ENCODE measurements at places on chromosomes 3 and 15. TPM values are rescaled to one million over a fixed set of nuclear protein-coding genes. Genes with fewer than 3 reads are reported as not detected.
A peak's percentile ranks its signal among the peaks of the same experiment; 100 is the strongest.

GRCh38 chr3:36403661-36404060 lies 23.4 kb downstream of the STAC start:
- DNase-seq: no peak

DNA sequence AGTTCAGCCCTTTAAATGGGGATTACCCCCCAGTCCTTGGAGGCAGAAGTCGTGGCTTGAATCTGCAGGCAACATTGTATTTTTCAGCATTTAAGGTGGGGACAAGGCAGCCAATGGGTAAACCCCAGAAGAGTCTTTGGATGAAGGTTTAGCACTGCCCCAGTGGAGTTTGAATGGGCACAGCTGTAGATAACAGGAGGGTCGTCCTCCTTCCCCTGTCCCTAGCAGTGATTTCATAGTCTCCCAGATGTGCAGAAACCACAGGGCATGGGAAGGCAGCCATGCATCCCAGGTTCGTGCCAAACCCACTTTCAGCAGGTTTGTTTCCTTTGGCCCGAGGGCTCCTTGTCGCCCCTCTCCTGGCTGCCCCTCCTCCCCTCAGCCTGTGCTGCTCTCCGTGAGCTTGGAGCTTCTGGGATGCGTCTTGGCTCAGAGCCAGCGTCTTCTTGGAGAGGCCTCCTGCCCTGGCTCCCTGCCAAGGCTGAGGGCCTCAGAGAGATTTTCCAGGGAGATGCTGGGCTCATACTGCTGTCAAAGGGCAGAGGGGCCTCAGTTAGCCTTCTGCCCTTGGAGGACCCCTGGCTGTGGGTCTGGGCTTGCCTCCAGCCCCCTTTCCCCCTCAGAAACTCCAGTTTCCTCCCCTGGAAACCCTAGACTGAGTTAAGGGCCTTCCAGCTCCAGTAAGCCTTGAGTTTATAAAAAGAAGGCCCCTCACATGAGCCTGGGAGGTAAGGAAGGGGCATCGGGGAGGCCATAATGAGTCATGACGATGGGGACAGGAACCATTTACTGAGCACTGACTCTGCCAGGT lies 48.9 kb upstream of the POLG start:
- DNase-seq: no peak

DNA sequence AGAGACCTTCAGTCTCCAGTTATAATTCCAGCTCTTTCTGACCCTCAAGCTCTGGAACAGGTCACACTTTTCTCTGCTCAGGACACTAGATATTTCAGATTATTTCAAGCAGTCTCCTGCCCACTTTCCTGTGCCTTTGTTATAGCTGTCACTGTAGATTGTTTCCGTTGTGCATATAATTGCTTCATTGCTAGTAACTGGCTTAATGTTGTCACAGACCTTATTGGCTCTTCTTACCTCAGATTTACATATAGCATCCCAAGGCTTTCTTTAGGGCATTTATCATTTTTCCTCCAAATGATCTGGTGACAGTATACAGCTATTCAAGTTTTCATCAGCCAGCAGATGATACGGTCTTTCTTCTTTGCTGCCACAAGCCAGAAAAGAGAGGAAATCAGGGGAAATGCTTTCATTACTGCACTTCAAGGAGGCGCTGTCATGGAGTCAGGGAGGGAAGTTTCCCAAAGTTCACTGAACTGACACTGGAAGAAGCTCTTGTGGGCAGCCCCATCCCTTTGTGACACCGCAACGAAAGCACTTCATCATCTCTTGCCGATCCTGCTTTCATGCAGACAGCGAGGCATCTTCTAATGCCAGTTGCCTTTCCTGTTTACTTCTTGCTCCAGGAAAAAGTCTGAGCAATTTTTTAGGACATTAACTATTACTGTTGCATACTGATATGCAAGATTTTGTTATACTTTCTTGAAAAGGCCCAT lies 181.9 kb downstream of the CDIN1 start:
- no peak for DNase-seq

DNA sequence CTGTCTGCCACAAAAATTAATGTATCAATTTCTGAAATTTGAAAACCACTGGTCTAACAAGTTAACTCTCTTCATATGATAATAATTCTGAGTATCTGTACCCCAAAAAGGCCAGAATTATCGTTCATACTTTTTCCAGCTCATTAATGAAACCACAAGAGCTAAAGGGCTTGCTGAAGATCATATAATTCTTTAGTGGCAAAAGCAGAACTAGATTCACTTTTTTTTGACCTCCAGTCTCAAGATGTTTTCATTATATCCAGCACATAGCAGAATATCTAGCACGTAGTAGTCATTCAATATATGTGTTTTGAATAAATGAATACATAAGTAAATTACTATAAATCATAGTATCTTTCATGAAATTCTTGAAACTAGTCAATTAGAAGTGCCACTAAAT lies 246.7 kb upstream of the KCNH8 start:
- DNase-seq: no peak

GRCh38 chr3:155031186-155031585 lies 48.9 kb upstream of the MME start:
- DNase-seq: no peak

- DNase-seq: no peak
These were observed 47.3 kb downstream of the TRIM42 start for GRCh38 chr3:140724856-140725812.

- DNase-seq: no peak
These were observed 452.8 kb downstream of the FHIT start for GRCh38 chr3:60798456-60798855.

The SCN5A gene
- 5.9 TPM for total RNA-seq

The STAG1 gene
- 25.4 TPM for total RNA-seq

The GOLGA8R gene
- 0.22 TPM for total RNA-seq

DNA sequence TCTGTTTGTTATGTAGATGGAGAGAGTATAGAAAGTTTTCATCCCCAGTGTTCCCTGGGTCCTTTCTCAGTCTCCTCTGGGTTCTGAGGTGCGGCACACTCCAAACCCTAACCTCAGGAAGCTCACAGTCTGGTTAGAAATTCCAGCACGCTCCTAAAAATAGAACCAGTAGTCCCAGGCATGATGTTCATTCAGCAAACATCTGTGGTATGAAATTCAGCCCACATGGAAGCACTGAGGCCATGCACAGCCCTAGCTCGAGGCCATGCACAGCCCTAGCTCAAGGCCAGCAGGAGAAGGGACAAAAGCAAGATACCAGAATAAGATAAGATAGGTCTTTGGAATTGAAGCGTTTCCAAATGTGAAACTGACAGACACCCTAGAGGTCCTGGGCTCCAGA lies 82.3 kb upstream of the OXTR start:
- DNase-seq: peak; percentile 25

DNA sequence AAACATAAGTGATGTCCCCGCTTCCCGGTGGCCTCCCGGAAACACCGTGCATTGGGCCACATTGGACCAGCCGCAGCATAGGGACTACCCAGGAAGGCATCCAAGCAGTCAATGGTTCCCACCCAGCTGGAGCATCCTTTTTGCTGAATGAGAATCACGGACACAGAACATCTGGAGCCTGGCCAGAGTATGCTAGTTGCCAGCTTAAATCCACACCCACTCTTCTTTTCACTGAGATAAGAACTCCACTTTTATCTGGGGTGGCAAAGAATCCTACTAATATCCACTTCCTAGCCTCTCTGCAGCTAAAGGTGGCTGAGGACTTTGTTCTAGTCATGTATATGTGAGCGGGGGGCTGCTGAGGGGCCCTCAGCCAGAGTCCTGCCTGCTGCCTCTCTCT lies 95.2 kb upstream of the PLXNA1 start:
- no peak for DNase-seq

GRCh38 chr3:23301819-23302218 lies 98.7 kb downstream of the UBE2E2 start:
- DNase-seq: no peak

GRCh38 chr15:61946778-61947177 lies 113.5 kb downstream of the VPS13C start:
- no peak for DNase-seq

The SLC51B gene
- not detected for total RNA-seq

The OR5K3 gene
- not detected for total RNA-seq

DNA sequence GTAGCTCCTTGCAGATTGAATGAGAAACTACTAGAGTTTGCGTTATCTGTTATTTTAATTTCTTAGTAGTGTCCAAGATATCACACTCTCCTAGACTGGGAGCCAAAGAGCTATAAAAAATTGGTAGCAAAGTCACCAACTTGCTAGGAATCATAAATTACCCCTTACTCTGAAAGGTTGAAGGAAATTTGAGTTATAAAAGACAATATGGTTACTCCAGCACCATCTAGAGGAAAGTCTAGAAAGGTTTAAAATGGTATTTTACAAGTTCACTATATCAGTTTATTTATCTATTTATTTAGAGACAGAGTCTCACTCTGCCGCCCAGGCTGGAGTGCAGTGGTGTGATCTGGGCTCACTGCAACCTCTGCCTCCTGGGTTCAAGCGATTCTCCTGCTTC lies 121.6 kb downstream of the RBPMS2 start:
- peak; percentile 45 for DNase-seq

GRCh38 chr15:92960996-92961681 lies 61.0 kb downstream of the CHD2 start:
- DNase-seq: no peak

GRCh38 chr15:38658431-38658830 lies 93.8 kb upstream of the RASGRP1 start:
- DNase-seq: no peak

DNA sequence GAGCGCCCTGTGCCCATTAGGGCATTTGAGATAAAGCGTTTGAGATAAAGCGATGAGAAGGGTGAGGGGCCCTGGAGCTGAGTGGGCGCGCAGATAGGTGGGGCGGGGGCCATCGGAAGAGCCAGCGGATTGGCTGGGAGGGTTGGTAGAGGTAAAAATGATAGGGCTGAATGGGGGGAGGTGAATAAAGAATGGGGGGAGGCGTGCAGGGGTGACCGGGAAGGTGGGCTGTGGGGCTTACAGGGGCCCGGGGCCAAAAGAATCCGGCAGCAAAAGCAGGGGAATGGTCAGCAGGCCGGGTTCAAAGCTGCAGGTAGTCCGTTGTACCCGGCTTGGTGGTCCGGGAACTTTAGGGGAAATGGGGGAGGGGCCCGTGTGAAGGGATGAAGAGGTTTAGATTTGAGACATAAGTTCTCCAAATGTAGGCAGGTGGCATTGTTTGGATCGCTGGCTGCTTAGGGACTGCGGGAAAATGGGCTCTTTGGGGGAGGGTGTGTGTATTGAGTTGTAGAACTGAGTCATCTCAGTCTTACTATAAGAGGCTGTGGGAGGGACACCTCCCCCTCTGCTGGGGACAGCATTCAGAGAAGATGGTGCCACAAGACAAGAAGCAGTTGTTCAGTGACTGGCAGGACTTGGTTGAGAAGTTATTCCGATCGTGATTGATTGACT lies 610 bp downstream of the ARID3B start:
- DNase-seq: peak; percentile 67

The RPS27L gene
- total RNA-seq: 300 TPM

The CCDC39 gene
- total RNA-seq: not detected

The PROK2 gene
- total RNA-seq: not detected

DNA sequence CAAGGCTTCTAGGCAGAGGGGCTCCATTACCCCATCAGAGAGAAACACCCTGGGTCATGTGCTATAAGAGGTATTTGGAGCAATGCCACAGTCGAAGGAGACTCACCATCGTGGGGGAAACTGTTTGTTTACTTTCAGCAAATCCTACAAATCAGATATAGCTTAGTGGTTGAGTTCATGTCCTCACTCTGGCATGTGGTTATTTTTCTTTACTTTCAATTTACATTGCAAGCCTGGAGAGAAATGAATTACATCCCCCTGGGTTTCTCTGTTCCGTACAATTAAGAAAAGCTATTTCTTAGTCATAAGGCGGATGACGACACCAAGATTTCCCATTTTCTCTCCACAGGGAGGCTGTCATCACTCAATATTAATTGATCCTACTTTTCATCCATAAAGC lies 36.9 kb downstream of the RFTN1 start:
- DNase-seq: peak; percentile 95

DNA sequence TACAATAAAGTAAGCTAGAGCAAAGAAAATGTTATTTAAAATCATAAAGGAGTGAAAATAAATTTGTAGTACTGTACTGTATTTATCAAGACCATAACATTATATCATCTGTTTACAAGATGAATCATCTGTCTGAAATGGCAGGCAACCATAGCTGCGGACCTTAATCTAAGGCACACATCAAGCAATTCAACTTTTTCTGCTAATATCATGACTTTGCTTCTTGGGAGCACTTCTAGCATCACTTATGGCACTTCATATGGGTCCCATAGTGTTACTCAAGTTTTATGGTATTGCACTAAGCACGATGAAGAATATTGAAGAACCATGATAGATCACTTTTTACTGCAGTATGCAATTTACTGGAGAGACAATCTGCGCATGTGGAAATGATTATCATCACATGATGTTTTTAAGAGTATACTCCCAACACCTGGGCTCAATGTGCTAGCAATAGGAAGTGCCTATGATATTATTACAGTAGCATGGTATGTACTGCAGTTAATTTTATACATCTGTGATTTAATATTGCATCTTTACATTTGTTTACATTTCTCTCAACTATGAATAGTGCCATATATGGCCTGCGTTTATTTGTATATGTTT lies 137.7 kb upstream of the NECTIN3 start:
- no peak for DNase-seq

The SLC24A5 gene
- total RNA-seq: under 0.01 TPM

GRCh38 chr15:65399997-65400396 lies 22.2 kb upstream of the IGDCC3 start:
- no peak for DNase-seq

- no peak for DNase-seq
These were observed 43.4 kb upstream of the XCR1 start for GRCh38 chr3:46070595-46071093.

The IL12A gene
- 0.44 TPM for total RNA-seq

DNA sequence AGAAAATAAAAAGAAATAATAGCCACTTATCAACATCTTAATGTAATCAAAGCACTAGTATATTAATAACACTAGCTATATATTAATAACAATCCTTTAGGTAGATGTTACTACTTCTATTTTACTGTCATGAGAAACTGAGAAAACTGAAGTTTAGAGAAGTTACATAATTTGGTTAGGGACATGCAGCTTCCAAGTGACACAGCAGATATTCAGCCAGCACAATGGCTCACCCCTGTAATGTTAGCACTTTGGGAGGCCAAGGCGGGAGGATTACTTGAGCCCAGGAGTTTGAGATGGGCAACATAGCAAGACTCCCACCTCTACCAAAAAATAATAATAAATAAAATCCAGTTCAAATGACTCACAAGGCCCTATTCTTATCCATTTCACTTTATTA lies 1.9 kb upstream of the UBR1 start:
- DNase-seq: no peak

Data from lung microvascular endothelial cell (primary cell).